ENCODE measurements at places on chromosomes 16 and 17.

DNA sequence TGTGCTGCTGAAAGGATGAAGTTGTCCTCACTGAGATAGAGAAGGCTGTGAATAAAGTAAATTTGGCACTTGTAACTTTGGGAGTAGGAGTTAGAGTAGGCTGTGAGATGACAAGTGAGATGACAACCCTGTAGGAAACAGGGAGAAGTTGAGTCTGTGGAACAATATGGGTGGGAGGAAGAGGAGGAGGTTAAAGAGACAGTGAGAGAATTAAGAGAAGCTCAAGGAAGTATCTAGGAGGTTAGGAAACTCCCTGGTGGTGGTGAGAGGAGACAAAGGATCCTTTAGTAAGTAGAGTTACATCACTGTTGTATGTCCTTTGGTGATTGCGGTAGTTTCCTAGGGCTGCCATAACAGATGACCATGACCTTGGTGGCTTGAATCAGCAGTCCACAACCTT lies 10.7 kb upstream of the HSD17B2 start:
- no peak for DNase-seq

- DNase-seq, result no peak
Observed at GRCh38 chr16:72947379-72948237, 100.3 kb downstream of the ZFHX3 start.

DNA sequence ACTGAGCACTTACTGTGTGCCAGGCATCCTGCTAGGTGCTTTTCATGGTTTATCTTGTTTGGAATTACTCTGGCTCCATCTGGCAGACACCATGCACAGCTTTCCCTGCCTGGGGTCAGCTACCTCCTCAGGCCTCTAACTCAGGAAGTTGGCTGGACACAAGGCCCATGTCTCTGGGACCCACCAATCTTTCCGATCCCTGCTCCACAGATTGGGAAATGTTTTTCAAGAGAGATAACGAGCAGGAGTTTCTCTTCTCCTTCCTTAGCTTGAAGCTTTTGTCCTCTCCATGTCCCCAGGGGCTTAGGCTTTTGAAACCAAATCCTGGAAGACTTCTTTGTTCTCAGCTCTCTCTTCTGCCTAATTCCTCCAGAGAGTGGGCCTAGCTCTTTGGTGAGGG lies 11.5 kb upstream of the ELAC2 start:
- DNase-seq, result no peak

- peak; percentile 84 for DNase-seq
Observed at GRCh38 chr17:28279411-28279810, 39.6 kb upstream of the TMEM97 start.

DNA sequence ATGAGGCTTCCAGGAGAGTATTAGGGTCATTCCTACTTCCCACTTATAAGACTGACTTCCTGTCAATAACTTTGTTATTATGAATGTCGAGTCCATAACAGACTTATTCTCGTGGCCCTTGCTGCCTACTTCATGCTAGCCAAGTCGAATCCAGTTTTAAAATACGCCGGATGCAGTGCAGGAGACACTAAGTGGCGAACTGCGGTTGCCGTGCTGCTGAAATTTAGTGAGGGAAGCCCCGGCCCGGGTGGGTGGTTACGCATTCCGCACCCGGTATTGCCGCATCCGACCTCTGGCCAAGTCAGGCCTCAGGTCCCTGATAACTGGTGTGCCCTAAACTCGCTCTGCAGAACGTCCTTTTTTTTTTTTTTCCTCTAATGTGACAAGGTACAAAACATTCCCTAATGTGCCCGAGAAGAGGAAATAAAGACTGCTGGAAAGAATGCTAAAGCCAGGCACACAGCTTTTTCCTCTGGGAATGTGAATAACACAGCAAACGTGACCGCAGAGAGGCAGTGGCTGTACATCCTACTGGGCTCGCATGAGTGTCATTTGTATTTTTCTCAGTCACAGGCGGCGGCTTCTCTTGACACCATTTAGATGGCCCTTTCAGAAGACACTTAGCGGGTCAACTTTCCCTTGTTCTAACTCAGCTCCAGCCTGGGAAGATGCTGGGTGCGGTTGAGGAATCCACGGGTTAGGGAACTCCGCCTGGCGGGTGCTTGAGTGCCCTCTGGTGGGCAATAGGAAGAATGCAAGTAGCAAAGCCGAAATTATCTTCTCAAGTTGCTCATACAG lies 7.1 kb upstream of the AKTIP start:
- peak; percentile 66 for DNase-seq

- peak; percentile 95 for DNase-seq
Observed at GRCh38 chr17:76557368-76558197, 17.7 kb downstream of the PRCD start.

GRCh38 chr17:48593840-48594537 lies 410 bp upstream of the HOXB5 start:
- DNase-seq, result peak; percentile 90

DNA sequence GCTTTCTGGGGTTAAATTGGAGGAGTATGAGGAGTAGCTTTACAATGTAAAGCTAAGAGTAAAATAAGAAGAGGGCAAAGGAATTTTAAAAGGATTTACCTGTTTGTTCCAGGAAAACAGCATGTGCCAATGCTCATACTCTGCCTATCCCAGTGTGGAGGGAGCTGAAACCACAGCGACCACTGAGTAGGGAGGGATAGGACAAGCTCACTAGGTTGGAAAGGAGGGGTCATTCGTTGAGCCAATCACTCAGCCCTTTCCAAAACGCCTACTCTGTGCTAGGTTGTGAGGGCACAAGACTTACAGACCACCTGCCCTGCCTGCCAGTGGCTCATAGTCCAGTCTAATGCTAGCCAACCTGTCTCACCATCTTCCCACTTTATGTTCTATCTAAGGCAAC lies 1.1 kb upstream of the DNAJC7 start:
- DNase-seq, result no peak

DNA sequence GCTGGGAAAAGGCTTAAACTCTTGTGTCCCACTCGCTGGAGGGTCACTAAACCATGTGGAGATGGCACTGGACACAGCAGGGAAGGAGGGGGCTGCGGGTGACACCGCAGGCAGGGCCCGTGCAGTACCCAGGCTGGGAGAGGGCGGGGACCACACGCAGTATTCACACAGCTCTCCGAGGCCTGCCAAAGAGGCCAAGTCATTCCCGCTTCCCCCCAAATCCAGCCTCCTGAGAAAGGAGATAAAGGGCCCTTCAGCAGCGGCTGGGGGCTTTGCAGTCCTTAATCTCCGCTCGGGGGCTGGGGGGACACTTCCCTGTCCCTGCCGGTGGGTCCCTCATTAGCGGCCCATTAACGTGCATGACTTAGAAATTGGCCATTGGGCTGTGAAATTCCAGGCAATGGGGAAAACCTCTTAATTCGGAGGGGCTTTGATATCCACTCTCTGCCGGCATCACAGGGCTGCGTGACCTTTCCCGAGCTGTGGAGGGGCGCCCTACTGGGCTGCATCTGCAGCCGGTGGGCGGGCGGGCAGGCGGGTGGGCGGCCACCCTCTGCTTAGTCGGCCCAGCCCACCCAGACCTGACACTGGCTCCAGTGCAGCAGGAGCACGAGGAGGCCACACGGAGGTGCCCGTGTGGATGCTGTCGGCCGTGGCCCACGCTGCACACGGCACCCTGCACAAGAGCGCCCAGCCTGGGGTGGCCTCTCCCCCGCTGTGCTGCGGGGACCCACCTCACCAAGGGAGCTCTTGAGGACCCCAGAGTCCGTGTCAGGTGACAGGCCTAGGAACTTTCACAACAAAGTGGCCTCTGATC lies 2.6 kb upstream of the SLC38A8 start:
- DNase-seq, result no peak

DNA sequence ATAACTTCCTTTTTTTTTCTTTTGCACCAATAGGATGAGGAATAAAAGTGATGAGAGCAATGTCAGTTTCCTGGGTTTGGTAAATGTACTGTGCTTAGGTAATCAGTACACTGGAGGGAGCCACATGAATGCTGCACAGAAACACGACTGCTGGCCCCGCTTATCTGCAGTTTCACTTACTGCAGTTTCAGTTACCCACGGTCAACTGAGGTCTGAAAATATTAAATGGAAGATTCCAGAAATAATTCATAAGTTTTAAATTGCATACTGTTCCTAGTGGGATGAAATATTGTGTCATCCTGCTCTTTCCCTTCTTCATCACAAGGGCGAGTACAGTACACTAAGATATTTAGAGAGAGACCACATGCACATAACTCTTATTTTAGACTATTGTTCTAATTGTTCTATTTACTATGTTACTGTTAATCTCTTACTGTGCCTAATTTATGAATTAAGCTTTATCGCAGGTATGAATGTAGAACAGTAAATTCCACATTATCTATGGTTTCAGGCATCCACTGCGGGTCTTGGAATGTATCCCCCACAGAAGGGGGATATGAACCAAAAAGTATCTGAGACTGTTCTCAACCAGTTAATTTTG lies 6.4 kb upstream of the LGALS3BP start:
- DNase-seq, result peak; percentile 43

- DNase-seq, result no peak
Observed at GRCh38 chr17:19343671-19344151, 18.8 kb downstream of the B9D1 start.

DNA sequence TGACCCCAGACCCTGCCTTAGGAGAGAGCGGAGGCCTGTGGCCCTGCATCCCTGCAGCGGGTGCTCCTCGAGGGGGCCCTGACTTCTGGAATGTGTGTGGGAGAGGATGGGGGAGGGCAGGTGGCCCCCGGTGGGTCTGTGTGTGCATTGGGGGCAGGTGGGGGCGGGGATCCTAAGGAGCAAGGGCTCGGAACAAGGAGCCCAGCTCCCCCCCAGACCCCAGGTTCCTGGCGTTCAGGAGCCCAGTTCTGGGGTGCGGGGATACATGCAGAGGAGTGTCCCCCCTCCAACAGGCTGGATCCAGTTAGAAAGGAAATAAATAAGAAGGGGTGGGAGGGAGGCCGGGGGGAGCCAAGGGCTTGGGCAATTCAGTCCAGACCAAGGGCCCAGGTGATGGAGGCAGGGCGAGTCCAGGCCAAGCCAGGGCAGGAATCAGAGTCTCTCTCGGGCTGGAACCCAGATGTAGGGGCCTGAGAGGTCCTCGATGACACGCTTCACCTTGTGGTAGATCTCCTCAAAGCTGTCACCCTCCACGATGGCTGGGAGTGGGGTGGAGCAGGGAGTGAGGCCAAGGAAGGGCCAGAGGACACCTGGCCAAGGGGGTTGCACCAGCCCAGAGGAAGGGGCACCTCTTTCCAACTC lies 11.2 kb upstream of the ASGR1 start:
- no peak for DNase-seq

GRCh38 chr16:15975172-15975571 lies 25.8 kb downstream of the ABCC1 start:
- no peak for DNase-seq

- DNase-seq, result no peak
Observed at GRCh38 chr16:20744922-20745440, 3.4 kb upstream of the THUMPD1 start.

Data from AG10803 (cell line).